Naive thymus-derived CD8-positive, alpha-beta T cell (primary cell): ENCODE measurements at places on chromosomes 4 and X.

GRCh38 chr4:185311113-185311888 is 84.4 kb downstream of the LRP2BP start:
- no peak for DNase-seq

DNA sequence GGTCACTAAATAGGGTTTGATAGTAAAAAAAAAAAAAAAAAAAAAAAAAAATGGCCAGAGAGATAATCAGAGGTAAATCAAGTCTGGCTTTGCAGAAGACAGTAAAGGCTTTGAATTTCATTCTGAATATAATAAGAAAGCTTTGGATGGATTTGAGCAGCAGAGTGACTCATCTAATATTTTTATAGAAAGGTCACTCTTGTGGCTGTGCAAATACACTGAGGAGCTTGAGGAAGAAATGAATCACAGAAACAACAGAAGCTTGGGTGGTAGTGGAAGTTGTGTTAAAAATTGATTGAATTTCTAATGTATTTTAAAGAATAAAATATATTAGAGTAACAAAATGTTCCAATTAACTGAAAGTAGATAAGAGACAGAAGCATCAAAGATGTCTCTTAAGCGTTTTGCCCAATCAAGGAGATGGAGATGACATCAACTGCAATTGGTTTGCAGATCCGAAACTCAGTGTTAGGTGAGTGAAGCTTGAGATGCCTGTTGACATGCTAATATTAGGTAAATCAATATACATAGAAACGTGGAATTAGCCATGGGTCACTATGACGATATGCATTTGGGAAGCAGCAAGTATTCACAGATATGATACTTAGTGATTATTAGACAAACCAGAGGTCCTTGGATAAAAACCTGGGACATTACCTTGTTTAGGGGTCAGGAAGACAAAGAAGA is 280.5 kb downstream of the GPM6A start:
- no peak for DNase-seq

DNA sequence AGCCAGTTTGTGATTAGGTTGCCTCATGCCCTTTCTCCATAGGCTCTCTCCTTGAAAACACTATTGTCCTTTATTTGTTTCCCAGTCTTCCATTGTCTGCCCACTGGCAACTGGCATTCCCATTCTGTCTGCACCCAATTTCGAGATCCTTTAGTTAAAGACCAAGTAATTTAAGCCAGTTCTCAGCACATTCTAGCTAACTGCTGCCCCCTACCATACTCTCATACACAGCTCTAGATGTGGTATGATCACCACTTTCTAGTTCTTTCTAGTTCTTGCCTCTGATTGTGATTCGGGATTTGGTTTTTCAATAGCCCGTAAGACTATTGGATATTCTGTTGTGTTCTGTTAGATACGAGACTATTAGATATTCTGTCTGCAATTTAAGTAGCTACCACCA is 135.8 kb upstream of the TRPC5 start:
- no peak for DNase-seq

DNA sequence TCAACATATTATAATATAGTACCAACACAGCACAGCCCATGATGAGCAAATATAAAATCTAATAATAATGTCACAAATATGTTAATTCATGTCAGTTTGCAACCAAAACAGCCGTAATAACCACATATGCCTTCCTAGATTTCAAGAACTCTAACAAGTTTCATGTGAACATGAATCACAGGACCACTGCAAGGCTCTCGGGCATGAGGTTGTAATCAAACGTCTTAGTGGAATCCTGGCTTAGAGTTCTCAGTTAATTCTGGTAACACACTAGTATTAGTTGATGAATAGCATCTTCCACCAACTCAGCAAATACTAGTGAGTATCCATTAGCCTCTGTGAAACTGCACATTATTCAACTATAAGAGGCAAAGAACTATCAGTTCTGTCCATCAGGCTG is 379.3 kb upstream of the TENM3 start:
- no peak for DNase-seq

GRCh38 chrX:10350981-10351380 is 194.2 kb downstream of the CLCN4 start:
- DNase-seq: no peak

DNA sequence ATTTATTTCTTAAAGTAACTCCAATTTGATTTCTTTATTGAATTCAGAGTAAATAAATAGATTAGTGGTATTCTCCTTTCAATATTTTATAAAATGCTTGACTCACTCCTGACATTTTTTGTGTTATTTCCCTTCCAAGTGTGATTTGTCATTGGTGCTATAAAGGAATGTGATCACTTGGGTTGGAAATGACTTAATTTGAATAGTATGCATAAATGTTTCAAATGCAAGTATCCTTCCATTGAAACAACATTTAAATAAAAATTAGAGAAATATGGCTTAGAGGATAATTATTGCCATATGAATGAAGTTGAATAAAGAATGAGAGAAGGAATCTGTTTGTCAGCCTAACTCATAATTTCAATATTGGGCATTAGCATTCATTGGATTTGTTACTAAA is 182.7 kb downstream of the PABPC4L start:
- no peak for DNase-seq

DNA sequence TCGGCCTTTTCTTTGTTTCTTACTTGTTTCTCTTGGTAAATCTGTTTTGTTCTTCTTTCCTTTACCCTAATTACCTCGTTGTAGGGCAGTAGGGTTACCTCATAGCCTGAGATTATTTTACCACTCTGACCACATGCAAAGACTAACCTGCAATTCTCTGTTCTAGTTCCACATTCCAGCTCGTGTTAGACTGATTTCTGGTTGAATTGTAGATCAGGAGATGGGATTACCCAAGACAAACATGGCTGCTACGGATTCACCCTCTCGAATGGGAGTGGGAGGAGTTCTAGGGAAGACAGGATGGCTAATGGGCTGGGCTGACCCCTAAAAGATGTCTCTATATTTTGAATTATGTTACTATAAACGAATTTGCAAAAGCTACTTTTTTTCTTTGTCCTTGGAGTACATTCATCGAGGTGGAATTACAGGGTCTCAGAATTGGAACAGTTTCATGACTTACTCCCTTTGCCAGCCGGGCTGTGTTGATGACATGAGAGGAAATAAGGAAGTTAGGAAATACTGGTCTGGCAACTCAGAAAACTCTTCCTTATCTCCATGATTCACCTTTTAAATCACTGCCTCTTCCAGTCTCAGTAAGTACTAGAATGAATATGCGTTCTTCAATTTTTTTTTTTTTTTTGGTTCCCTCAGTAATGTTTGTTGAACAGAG is 36.7 kb upstream of the FBXW7 start:
- no peak for DNase-seq

DNA sequence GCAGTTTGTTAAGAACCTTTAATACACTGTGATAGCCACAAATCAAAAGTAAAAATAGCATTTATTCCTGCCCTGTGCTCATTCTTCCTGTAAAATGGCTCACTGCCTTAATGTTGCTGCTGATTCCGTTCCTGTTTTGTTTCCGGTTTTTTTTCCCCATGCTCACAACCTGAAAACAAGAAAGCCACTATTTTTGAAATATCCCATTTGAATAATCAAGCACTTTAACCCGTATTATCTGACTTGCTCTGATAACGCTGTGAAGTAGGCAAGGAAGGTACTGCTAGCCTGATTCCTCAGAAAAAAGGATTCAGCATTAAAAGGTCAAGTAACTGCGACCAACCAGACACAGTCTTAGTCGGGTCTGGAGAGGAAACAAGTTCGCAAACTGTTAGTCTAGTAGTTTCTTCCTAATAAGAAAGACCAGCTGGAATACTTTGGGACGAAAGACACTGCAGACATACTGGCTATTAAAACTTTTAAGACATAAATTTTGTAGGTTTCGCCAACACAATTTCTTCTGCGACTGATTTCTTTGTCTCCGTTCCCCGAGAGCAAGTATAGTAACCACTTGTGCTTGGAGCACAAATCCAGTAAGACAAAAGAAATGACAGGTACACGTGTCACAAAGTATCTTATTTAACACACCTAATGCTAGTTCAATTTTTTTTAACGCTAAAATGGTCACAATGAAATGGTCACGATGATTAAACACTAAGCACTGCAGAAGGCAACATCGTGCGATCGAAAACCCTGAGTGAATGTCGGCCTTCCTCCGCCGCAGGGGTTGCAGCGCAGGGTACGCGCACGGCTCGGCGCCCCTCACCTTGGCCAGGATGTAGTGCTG is 802 bp downstream of the COX18 start:
- DNase-seq: no peak

- no peak for DNase-seq
Observed at GRCh38 chr4:183411291-183411861, 33.1 kb upstream of the CDKN2AIP start.

GRCh38 chr4:155403886-155404285 is 27.1 kb upstream of the MAP9 start:
- no peak for DNase-seq

DNA sequence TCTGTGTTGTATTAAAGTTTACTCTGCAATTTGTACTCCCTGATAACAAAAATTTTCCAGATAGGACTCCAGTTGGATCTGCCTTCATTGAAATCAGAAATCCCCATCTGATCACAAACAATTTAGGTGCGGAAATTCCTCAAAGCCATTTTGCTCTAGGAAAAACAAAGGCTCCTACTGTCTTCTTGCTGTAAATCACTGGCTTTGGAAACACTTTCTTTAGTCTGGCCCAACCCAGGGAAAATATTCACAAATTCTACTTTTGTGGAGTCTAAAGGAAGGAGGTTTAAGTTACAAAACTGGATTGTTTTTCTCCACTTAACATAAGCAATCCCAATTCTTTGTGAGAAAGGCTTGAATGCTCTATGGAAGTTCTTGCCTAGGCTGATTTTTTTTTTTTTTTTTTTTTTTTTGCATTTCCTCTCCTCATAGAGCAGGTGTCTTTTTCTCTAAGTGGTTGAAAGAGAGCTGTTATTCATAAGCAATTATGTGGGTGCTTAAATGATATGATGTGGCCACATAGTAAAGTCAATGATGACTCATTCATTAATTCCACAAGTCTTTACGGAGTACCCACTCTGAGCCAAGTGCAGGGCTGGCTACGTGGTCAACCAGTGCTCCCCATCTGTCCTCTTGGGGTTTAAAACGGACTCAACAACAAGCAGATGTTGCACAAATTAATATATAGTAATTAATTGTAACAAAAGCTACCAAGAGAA is 261.4 kb downstream of the LDB2 start:
- no peak for DNase-seq

- DNase-seq: no peak
Observed at GRCh38 chr4:47862297-47862696, 24.4 kb upstream of the CORIN start.

GRCh38 chr4:48748949-48749596 is 31.0 kb downstream of the FRYL start:
- no peak for DNase-seq

DNA sequence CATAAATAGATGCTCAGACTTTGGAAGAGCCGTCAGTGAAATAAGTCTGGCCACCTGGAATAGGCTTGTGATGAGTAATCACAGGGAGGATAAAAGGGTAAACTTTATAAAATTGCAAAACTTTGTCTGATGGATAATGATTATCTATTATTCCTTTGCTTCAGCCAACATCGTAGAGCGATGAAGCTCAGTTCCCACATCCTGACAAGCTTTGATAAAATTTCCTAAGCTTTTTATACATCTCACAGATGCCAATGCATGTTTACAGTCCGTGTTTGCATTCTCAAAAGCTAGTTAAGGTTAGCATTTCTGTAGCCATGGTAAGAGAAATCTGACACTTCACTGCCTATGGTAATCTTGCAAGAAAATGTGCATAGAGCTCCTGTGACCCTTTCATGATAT is 15.4 kb upstream of the UGDH start:
- no peak for DNase-seq

- DNase-seq: no peak
Observed at GRCh38 chr4:182560358-182560757, 317.2 kb downstream of the TENM3 start.

GRCh38 chrX:139759637-139760036 is 51.7 kb upstream of the MCF2 start:
- DNase-seq: no peak

DNA sequence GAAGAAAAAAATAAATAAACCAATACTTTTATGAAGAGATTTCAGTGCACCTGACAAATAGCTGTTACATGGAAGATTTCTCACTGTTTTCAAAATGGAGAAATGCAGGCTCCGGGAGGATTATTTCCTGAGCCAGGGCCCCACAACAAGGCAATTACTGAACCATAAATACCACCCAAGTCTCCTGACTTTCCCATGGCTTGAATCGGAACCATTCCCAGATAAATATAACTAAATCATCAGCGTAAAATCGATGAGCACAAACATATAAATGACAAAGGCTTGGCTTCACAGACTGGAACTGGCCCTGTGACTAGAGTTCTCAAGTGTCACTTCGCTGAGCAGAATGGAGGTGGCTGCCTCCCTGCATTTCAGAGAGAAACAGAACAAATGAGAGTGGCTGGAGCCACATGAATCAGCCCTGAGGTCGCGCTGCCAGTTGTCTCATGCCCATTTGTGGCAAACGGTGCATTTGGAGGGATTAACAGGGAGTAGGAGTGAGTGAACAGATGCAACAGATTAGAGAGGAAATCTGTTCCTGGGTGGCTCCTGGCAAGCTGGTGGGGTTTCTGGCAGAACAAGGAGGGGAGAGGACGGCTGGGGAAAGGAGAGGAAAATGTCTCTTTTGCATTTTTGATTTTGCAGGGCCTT is 57.3 kb upstream of the STIM2 start:
- no peak for DNase-seq

GRCh38 chr4:77021614-77022089 is 54.1 kb downstream of the CCNI start:
- DNase-seq: no peak

DNA sequence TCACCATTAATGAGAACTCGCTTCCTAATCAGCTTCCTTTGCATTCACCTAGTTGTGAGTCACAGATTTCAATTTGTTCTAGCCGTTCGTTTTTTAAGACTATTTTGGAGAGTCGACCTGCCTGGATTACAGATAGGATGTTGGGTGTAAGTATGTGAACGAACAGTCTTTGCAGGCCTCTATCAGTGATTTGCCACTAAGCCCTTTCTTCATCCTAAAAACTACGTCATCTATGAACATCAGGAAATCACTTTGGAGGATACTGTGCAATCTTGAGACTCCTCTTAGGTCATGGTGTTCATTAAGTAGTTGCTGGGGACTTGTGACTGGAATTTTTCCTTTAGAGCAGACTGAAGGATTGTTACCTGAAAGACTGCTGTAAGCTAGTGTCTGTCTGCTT is 1.1 kb downstream of the POLA1 start:
- no peak for DNase-seq

- DNase-seq: no peak
Observed at GRCh38 chrX:122787231-122787630, 396.8 kb upstream of the GRIA3 start.

GRCh38 chrX:100649550-100650356 is 5.8 kb downstream of the SRPX2 start:
- no peak for DNase-seq

- no peak for DNase-seq
Observed at GRCh38 chrX:115650449-115650848, 89.5 kb downstream of the PLS3 start.

- no peak for DNase-seq
Observed at GRCh38 chr4:181971411-181971810, 271.8 kb upstream of the TENM3 start.

- DNase-seq: no peak
Observed at GRCh38 chrX:25207803-25208475, 192.2 kb upstream of the ARX start.
